ENCODE measurements at places on chromosomes 1 and 21. TPM values are rescaled to one million over a fixed set of nuclear protein-coding genes. Genes with fewer than 3 reads are reported as not detected.

The BATF3 gene
- total RNA-seq, result 7.3 TPM

The GBP6 gene
- total RNA-seq, result not detected

The GJA4 gene
- total RNA-seq, result 2.7 TPM

The GBP1 gene
- total RNA-seq, result not detected

The CCDC28B gene
- 20.9 TPM for total RNA-seq

The HEYL gene
- 3.5 TPM for total RNA-seq

The NR0B2 gene
- not detected for total RNA-seq

The TTC34 gene
- total RNA-seq, result 0.50 TPM

The ARHGAP30 gene
- total RNA-seq, result 0.39 TPM

The GCLM gene
- total RNA-seq, result 12.8 TPM

The CRP gene
- not detected for total RNA-seq

The DNALI1 gene
- 9.5 TPM for total RNA-seq

The DNASE2B gene
- total RNA-seq, result not detected

The TRIM58 gene
- 2.8 TPM for total RNA-seq

The KCNJ6 gene
- total RNA-seq, result 0.78 TPM

The NEK2 gene
- total RNA-seq, result 22.9 TPM

The RHD gene
- not detected for total RNA-seq

The ADAM30 gene
- total RNA-seq, result not detected

The UTS2 gene
- total RNA-seq, result not detected

The S100A7A gene
- not detected for total RNA-seq

The FAM89A gene
- total RNA-seq, result 2.4 TPM

The TCHHL1 gene
- total RNA-seq, result not detected

The PDE9A gene
- total RNA-seq, result 45.9 TPM

The FCAMR gene
- total RNA-seq, result not detected

The LCE1B gene
- not detected for total RNA-seq
